Sciatic nerve (tissue), 2 donors: ENCODE measurements at places on chromosomes 1 and 21. TPM values are rescaled to one million over a fixed set of nuclear protein-coding genes. Genes with fewer than 3 reads are reported as not detected.

The OR10J1 gene
- total RNA-seq, result not detected

The RNU1-1 gene
- total RNA-seq, result 13,769 TPM

The COL9A2 gene
- total RNA-seq, result 3.9 TPM

The CHD5 gene
- 0.09 TPM for total RNA-seq

The OR2L13 gene
- total RNA-seq, result 0.36 TPM

The EDN2 gene
- total RNA-seq, result not detected
